ENCODE measurements at places on chromosomes 5 and 9.
A peak's percentile ranks its signal among the peaks of the same experiment; 100 is the strongest.

- DNase-seq = no peak
Measured at GRCh38 chr5:154734370-154735248, 20.6 kb upstream of the LARP1 start.

- no peak for DNase-seq
Measured at GRCh38 chr9:78676009-78676408, 379.1 kb downstream of the PSAT1 start.

- DNase-seq = no peak
Measured at GRCh38 chr9:128523199-128523925, 18.8 kb downstream of the GLE1 start.

GRCh38 chr5:15808577-15808976, 308.6 kb downstream of the FBXL7 start:
- no peak for DNase-seq

DNA sequence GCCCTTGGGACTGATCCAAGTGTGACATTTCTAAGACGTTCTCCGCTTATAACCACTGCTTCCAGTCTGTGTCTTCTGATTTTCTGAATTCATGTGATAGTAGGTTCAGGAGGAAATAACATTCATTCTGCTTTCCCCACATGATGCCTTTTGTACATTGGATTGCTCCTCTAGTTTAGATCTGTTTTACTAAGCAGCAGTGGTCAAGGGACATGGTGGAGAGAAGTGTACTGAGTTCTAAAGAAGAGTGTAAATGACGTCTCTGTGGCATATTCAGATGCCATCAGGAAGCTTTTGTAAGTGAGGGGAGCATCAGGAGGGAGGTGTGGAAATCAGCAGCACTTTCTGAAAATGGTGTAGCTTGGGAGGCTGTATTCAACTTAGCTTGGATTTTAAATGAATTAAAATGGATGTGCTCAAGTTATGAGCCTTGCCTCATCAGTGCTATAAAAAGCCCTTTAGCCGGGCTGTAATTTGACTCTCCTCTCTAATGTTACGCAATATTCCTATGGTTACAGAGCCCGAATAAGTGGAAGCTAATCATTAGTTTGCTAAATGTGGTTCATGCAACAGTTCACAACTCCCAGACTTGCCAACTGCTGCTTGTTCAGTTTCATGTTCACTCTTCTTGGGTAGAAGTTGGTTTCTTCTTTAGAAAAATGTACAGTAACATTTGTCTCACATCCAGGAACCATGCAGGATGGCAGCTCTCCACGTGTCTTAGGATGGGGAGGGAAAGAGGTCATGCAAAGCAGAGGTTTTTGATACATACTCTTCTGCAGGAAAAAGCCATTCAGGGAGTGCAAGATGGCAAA, 281.3 kb downstream of the ARHGAP26 start:
- peak; percentile 92 for DNase-seq

DNA sequence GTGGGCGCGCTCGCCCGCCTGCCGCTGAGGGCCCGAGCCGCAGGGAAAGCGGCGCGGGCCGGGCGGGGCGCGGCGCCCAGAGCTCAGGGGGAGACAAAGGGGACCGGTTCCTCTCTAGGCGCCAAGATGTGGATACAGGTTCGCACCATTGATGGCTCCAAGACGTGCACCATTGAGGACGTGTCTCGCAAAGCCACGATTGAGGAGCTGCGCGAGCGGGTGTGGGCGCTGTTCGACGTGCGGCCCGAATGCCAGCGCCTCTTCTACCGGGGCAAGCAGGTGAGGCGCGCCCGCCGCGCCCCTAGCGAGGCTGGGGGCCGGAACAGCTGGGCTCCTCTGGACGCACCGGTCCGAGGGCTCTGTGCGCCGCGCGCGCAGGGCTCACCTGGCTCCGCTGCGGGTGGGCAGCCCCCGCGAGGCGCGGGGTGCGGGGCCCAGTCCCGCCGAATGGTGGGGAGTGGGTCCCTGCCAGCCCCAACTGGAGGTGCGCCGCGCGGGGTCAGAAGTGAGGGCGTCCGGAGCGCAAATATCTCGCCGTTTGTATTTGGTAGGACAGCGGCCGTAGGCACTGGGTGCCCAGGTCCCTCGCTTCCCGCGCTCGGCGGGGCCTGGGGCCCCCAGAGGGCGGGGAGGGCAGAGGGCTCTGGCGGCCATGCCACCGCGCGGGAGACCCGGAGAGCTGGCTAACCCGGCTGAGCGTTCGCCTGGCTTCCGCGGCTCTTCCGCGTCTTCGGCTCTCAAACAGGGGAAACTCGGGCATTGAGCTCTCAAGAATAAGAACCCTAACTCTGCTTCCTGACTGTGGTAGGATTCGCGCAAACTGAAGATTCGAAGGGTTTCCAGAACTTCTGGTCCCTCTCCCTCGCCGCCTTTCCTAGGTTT, 607 bp downstream of the UHRF2 start:
- DNase-seq = peak; percentile 70

DNA sequence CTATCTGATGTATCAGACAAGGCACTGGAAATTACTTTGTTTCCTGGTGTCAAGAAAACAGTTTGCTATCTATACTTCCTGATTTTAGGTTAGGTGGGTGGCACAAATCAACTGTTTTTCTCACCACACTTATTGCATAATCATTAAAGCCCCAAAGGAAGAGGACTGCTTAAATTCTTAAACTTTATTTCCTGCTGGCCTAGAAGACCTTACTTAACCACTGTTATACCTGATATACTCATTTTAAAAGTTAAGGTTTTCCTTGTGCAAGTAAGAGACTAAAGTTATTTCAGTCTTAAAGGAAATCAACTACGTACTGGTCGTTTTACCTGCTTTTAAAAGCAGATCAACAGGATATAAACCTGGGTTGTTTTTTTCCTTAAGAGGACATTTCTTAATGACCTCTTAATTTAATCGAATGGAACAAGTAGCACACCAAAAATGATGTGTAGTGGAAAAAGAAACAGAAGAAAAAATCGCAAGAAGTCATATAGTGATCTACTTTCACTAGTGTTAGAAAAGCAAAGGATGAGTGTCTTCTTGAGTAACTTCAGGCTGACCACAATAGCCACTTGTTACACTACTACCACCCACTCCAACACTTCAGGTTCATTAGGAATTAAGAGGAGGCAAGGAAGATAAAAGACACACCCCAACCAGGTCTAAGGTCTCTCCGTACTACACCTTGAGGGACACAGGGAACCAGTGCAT, 974 bp downstream of the CLINT1 start:
- peak; percentile 84 for DNase-seq

- DNase-seq = peak; percentile 48
Measured at GRCh38 chr5:108728566-108729241, 19.0 kb upstream of the FER start.

DNA sequence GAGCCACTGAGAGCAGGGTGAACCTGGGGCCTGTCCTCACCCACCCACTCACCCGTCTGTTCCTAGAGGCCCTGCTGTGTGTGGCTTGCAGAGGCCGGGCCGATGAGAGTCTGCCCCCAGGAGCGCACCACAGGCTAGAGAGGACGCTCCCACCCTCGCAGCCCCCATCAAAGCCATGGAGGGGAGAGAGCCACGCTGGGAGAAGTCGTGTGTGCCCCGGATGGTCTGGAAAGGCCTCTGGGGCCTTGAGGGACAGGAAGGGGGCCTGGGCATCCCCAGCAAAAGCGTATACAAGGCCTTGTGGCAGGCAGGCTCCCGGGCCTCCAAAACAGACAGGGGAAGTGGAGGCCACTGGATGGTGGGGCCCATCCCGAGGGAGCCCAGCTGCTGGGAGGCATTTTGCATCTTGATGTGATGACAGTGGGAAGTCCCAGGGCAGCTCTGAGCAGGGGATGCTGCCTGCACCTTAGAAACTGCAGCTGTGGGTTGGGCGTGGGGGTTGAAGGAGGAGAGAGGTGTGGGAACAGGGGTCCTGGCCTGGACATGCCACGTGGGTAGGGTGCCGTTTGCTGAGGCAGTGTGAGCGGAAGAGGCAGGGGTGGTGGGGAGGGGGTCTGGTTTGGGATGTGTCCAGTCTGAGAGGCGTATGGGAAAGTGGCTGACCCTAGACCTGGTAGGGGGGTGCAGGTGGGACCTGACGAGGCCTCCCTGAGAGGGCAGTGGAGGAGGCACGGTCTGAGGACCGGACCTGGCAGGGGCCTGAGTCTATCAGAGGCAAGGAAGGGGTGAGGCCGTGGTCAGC, 43.0 kb upstream of the NOTCH1 start:
- DNase-seq = peak; percentile 71

- peak; percentile 77 for DNase-seq
Measured at GRCh38 chr5:180591311-180591887, at the start of gene SCGB3A1. SCGB3A1 (minus strand) TSS chr5:180591499; CDS start chr5:180591462, 37 bp downstream.

- DNase-seq = peak; percentile 57
Measured at GRCh38 chr9:93071464-93071863, 13.0 kb downstream of the SUSD3 start.

DNA sequence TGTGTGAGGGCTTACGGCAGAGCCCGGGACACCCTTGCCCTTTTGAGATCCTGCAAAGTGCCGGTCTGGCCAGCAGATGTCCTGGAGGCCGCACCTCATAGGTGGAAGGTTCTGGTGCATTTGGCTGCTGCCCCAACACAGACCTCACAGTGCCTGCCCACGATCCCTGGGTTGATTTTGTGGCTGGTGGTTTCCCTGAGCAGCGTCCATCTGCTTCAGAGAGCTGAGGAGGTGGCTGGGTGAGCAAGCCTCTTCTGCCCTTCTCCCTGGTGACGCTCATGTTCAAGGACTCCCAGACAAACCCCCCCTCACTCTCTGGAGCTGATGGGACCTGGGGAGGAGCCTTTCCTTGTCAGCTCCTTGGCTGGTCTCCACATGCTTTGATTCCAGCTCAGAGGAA, 18.9 kb downstream of the BNIP1 start:
- DNase-seq = no peak

DNA sequence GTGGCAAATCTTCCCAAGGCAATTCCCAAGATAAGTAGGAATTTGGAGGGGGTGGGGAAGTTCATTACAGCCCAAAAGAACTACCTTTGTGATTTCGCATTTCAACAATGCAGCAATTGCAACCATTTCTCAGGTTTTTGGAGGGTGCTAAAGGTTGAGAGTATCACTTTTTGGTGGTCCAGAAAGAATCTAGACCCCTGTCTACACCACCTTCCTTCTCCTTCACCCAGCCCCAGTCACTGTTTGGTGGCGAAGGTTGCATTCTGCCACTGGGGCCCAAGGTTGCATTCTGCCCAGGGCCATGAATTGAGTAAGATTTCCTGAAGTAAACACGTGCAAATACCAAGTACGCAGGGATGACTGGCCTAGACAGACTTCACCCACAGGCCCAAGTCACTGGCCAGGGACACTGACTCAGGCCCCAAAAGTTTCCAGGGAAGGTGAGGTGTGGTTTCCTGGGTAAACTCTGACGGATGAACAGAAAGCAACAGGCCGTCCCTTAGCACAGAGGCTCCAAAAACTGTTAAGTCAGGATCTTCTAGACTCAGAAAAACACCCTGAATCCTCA, 5.7 kb downstream of the PDE6A start:
- peak; percentile 88 for DNase-seq

GRCh38 chr5:172163346-172163745, 24.7 kb downstream of the STK10 start:
- no peak for DNase-seq

GRCh38 chr5:167902298-167902697, 389.1 kb upstream of the WWC1 start:
- no peak for DNase-seq

DNA sequence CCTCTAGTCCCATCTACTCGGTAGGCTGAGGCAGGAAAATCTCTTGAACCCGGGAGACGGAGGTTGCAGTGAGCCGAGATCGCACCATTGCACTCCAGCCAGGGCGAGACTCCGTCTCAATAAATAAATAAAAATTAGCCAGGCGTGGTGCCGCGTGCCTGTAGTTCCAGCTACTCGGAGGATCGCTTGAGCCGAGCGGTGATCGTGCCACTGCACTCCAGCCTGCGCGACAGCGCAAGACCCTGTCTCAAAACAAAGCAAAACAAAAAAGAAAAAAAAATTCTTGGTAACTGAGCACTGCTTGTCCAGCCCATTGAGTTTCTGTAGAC, 710 bp upstream of the WDR55 start:
- no peak for DNase-seq

DNA sequence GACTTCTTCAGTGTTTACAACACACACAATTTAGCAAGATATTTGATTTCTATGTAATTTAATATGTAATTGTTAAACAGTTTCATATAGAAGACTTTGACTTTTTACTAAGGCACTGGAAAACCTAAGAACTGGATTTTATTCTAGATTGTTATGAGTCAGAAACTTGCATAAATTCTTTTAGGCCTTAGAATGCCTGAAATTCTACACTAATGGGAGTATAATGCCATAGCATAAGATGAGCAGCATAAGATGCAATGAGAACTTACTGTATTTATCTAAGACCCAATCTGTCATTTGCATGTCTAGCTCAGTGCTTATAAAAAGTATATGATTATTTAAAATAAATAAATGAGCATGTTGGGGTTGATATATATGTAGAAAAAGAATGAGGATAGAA, 285.2 kb downstream of the CDH12 start:
- no peak for DNase-seq

- no peak for DNase-seq
Measured at GRCh38 chr9:80787636-80788035, 901.7 kb downstream of the TLE1 start.

DNA sequence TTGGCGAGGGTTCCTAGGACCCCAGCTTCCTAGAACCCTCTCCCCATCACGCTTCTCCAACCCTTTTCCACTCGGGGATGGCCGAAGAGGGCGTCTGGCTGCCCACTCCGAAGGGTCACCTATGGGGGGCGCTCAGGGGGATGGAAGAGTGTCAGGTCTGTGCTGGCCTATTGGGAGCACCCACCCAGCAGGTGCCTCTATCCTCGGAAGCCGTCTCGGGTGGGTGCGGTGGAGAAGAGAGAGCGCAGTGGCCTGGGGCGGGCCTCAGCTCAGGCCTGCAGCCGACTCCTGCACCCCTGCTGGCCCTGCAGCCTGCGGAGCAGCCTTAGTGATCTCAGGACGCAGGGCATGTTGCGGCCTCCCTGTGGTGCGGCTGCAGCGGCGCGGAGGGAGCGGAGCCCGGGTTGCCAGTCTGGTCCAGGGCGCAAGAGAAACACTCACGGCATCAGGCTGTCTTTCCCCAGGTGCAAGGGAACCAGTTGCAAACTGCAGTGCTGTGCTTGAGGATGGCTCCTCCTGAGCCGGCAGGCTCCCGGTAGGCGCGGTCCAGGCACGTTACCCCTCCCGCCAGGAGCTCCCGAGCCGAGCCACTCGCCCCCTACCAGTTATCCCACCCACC, 1.5 kb upstream of the IRX2 start:
- DNase-seq = no peak

- DNase-seq = no peak
Measured at GRCh38 chr9:763692-764091, 77.8 kb upstream of the DMRT1 start.

- DNase-seq = no peak
Measured at GRCh38 chr5:130651440-130651839, 513.6 kb downstream of the HINT1 start.

GRCh38 chr9:84072621-84073180, 92.1 kb downstream of the RMI1 start:
- DNase-seq = no peak

DNA sequence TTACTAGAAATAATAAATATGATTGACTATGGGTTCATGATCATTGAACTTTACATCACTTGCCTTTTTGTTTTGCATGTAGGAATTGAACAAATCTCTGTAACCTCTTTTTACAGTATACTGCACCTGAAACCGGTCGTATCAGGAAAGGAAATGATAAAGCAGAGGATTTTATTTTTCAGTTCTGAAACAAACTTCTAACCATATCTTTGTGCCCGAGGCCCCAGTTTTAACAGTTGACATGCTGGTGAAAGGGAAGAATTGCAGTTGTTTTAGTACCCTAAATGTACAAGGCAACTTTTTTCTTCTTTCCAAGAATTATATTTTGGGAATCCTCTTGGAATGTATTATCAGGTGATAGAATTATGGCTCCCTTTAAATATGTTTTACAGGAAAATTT, 27.8 kb downstream of the TMEM38B start:
- no peak for DNase-seq

GRCh38 chr9:13446938-13447842, 167.7 kb upstream of the MPDZ start:
- DNase-seq = no peak
